Putamen (tissue), 1 donor: ENCODE measurements at places on chromosomes 7 and 10.

- peak; percentile 58 for DNase-seq
Observed at GRCh38 chr7:116258734-116259133, 48.4 kb downstream of the TES start.

DNA sequence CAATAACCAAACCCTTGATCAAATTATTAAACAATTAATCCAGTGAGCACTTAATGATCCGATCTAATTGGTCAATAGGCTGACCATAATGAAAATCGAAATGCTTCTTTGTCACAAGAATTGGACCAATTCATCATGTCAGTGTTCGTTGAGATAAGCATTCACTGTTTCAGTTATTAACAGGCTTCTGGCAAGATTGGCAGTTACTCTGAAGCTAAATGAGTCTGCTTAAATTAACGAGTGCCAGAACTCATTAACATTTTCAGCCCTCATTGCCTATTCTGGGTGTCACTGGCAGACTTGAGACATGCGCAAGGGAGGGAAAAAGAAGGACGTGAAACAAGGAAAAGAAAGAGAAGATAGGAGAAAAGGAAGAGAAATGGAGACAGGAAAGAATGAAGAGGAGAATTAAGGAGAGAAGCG, 30.7 kb upstream of the SLC26A3 start:
- DNase-seq: no peak

DNA sequence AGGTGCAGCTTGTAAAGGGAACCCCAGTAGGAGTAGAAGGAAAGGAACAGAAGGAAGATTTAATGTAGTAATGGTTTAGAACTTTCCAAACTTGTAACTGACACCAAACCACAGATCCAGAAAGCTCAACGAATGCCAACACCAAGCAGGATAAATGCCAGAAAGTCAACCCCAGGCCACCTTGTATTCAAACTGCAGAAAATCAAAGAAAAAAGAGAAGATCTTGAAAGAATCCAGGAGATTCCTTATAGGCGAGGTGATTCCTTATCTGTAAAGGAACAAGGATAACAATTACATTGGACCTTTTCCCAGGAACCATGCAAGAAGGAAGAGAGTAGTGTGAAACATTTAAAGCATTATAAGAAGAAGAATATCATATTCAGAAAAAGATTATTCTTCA, 93.6 kb downstream of the NKX6-2 start:
- no peak for DNase-seq

GRCh38 chr7:130369831-130370550, 10.3 kb upstream of the CPA1 start:
- no peak for DNase-seq

DNA sequence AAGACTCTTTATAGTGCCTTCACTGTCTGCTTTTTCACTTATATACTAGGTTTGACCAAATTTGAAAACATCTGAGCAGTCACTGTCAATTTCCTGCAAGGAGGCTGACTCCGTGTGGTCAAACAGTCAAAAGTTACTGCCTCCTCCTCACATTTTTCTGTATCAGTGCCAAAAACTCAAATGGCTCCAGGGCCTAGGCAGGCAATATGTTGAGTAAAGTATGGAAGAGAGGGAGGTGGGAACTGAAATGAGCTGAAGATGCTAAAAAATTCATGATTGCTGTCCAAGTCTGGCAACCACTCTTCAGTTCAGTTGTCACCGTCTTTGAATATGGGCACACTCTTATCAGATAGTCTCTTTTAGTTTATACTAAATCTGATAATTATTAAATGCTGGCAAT, 551.6 kb downstream of the CCSER2 start:
- DNase-seq: no peak

- no peak for DNase-seq
Observed at GRCh38 chr7:76340617-76341131, 18.1 kb downstream of the YWHAG start.

GRCh38 chr10:91432175-91432574, 22.0 kb downstream of the HECTD2 start:
- DNase-seq: peak; percentile 55

DNA sequence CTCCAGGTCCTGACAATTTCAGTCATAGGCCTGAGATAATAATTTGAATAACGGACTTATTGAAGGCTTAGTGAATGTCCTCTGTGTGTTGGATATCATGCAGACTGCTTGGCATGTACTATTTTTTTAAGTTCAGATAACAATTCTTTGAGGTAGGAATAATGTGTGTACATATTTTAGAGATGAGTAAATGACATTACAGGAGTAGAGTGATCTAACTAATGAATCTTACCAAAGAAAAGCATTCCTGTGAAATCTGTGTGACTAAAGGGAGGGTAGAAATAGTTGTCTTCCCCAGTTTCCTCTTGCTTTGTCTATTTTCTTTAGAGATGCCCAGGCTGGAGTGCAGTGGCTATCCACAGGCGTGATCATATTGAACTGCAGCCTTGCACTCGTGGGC, 391.8 kb upstream of the ETV1 start:
- no peak for DNase-seq

GRCh38 chr7:26153823-26154783, 2.1 kb downstream of the NFE2L3 start:
- no peak for DNase-seq

GRCh38 chr7:112744818-112745217, 45.4 kb downstream of the TMEM168 start:
- DNase-seq: no peak

DNA sequence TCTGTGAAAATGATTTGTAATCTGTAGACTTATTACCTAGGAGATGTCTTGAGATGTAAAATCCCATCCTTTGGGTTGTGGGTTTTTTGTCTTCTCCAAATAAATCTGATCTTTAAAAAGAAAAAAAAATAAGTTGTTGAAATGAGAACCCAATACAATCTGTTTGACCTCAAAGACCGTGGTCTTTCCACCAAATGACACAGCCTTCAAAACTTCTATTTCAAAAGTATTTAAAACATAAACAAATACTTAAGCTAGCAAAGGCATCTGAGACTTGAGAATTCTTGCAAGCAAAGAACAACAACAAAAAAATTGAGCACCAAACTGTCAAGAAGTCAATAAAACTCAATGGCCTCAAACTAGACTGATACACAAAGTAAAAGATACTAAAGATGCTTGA, 67.9 kb upstream of the HECW1 start:
- no peak for DNase-seq

DNA sequence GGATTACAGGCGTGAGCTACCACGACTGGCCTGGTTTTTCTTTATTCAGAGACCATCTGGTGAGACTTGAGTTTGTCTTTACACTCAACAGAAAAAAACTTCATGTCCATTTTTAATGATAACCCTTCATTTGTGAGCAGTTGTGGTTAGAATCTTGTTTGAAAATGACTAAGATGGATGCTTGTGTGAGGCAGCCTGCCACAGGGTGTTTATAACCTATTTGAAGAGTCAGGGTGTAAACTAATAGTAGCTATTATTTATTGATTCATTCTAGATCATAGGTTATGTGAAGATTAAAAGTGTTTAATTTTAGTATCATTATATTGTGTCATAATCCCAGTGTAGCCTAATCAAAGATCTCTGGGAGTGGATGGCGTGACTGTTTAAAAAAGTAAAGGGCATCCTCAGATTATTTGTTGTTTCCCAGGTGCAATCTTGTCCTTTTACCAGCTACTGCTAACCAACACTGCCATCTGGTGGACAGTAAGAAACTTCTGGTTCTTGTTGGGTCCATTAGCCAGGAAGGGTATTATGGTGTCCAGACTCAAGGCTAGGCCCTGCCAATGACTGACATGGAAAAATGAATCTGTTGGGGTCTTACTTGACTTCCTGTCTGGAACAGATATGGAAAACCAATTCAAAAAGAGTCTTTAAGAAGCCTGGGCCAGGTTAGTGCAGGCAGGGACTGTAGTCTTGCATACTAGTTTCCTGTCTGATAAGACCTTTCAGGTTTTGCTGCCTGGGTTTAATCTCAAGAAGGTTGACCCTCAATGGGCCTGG, 24.9 kb downstream of the NRBF2 start:
- peak; percentile 70 for DNase-seq

DNA sequence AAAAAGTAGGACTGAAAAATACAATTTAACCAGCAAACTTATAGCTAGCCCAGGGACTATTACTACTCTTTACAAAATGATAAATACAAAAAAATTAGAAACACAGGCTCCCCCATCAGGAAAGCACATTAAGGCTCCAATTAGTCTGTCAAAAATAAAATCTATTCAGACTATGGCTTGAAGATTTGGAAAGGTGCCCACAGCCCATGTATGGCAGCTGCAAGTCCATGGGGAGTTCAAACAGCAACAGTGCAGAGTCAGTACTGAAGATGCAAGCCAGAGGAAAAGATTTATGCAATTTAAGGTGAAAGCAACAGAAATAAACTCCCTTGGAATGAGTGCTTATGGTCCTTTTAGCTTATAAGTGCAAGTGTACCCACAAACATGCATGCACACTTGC, 29.7 kb downstream of the IMMP2L start:
- no peak for DNase-seq

DNA sequence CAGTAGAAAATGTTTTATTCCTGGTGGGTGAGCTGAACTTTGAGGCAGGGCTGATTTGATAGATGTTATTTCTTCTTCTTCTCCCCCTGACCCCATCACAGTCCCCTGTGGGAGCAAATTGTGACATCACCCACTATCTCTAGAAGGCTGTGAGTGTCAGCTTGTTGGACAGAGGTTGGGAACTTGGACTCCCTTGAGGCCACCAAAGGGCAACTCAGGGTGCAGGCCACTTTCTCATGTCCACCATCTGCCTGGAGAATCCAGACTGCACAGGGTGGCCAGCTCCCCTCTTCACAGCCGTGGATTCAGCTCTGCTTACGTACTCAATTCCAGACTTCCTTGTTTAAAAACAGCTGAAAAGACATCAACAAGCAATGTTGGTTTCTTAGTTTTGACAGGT, 103.0 kb downstream of the LRRC18 start:
- no peak for DNase-seq

- no peak for DNase-seq
Observed at GRCh38 chr7:54109501-54109900, 432.7 kb upstream of the VSTM2A start.
